ENCODE measurements at places on chromosomes 2 and 18. TPM values are rescaled to one million over a fixed set of nuclear protein-coding genes. Genes with fewer than 3 reads are reported as not detected.

- no peak for DNase-seq
These were observed 54.9 kb downstream of the SDC1 start for GRCh38 chr2:20169796-20170703.

The CCBE1 gene
- total RNA-seq = 3.0 TPM

The M1AP gene
- 0.19 TPM for total RNA-seq

The QPCT gene
- total RNA-seq = 3.2 TPM

GRCh38 chr2:222322236-222322635 lies 23.4 kb upstream of the PAX3 start:
- no peak for DNase-seq

DNA sequence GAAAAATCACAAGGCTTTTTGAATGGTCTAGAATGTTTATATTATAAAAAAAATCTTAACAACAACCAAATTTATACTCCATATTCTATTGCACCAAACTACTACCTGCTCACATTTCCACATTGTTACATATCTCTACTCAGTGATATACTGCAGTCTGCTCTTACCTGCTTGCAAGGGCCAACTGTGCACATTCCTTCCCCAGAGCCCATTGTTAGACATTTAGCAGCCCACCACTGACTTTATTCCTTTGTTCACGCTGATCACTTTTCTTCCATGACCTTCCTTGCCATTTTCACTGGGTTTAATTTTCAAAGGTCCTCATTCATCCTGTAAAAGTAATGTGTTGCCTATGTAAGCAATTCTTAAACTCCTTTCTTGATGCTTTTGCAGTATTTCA lies 109.7 kb upstream of the KCNJ3 start:
- DNase-seq = no peak

- no peak for DNase-seq
These were observed 52.3 kb downstream of the TCF7L1 start for GRCh38 chr2:85185431-85185940.

DNA sequence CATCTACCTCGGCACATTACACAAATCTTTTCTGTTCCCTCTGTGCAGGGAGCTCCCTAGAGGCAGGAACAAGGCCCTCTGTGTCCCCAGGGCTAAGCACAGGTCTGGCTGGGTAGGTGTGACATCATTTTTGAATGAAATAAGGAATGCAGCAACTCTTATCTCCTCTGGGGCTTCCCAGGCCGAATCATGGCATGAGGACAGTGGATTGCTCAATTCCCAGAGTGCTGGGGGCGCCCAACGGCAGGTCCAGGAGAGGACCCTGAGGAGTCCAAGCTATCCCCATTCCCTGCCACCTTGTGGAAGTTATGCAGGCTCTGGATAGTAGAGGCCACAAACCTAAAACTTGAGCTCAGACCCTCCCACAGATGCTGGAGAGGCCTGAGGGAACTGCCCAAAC lies 158.0 kb upstream of the RAB6C start:
- DNase-seq = no peak

DNA sequence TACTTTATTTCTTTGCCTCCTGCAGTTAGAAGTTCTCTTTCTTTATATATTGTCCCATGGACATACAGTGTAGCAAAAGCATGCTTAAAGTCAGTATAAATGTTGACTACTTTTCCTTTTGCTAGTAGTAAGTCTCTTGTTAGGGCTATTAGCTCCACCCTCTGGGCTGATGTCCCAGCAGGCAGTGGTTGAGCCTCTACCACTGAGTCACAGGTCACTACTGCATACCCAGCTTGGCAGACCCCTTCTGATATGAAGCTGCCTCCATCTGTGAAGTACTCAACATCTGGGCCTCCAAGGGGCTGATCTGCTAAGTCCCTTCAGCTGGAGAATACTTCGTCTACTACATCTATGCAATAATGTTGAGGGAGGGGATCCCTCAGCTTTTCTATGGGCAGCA lies 61.0 kb upstream of the SLC35G4 start:
- no peak for DNase-seq

The SCN2A gene
- total RNA-seq = 0.62 TPM

DNA sequence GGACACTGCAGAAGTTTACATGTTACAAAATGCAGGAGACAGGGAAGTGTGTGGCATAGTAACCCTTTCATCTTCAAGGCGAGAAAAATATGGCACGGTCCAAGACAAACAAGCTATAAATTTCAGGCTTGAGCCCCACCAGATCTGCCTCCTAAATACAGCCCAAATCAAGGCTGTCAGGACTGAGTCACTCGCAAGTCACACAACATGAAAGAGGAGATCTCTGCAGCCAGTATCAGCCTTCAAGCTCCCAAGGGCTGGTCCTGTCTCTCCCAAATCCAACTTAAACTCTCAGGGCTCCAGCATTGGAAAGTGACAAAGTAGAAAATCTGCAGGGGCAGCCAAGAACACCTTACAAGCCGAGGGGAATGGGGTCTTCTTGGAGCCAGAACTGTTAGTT lies 106.3 kb upstream of the GATA6 start:
- DNase-seq = no peak

The STAM2 gene
- total RNA-seq = 40.9 TPM

DNA sequence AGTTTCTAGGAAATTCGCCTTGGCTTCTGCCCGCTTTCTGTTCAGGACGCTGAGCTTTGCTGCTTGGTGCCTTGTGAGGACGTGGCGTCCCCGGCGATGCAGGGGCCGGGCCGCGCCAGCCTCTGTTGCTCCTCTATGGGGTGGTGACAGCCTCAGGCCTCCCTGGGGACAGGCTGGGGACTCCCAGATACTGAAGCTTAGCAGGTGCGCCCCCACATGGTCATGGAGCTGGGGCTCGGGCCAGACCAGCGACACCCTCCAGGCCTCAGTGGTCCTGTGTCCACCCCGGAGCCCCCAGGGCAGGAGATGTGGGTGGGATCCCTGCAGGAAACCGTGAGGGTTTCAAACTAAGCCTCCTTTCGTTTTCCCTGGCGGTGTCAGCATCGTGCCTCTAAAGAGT lies 29.2 kb downstream of the KCNG2 start:
- no peak for DNase-seq

- no peak for DNase-seq
These were observed 80.8 kb downstream of the TCF7L1 start for GRCh38 chr2:85213901-85214512.

The POTEJ gene
- not detected for total RNA-seq

DNA sequence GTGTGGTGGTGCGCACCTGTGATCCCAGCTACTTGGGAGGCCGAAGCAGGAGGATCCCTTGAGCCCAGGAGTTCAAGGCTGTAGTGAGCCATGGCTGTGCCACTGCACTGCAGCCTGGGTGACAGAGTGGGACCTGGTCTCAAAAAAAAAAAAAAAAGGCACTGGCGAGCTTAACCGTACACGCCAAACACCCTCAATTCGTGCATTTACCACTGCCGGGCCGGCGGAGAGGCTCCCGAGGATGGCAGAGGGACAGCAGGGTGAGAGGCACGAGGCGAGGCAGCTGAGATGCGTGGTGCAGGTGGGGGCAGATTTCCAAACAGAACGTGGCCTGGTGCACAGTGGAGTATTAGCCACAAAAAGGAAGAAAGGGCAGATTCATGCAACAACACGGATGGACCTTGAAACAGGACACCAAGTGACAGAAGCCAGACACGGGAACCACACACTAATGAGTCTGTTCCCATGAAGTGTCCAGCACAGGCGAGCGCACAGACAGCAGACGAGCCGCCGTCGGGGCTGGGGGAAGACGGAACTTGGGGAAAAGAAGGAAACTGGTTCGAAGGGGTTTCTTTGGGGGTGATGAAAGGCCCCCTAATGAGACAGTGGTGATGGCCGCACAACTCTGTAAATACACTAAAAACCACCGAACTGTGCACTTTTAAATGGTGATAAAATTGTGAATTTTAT lies 27.4 kb downstream of the SLC66A2 start:
- DNase-seq = peak; percentile 56

DNA sequence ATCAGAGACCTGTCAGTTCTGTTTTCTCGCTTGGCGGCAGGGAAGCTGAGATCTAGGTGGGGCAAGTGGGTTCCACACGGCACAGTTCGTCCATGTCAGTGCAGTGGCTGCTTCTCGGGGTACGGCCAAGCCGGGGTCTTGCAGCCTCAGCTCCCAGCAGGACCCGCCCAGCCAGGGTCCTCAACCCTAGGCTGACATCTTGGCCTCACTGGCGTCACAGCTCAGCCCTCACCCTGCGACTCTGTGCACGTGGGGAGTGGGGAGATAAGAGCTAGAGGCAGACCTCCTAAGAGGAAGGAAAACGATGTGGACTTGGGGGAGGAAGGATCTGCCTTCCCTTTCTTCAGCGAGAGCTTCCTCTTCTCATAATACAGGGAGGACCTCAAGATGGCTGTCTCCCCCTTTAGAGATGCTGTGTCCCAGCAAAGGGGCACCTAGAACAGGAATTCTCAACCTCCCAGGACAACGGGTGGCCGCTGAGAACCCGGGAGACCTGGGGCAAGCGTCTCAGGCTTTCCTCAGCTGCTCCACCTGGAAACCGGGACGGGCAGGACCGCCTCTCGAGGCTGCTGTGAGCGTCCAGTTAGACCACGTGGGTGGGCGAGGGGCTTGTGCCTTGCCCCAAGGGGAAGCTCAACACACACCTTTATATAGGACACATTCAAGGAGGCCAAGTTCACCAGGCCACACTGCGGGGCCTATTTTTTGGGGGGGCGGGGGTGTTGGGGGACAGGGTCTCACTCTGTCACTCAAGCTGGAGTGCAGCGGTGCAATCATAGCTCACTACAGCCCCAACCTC lies 23.5 kb upstream of the KLF11 start:
- peak; percentile 75 for DNase-seq

The SERPINB4 gene
- not detected for total RNA-seq

- peak; percentile 58 for DNase-seq
These were observed 9.1 kb downstream of the ALPP start for GRCh38 chr2:232387451-232388171.

GRCh38 chr2:26655611-26656195 lies 14.5 kb upstream of the CIB4 start:
- no peak for DNase-seq

DNA sequence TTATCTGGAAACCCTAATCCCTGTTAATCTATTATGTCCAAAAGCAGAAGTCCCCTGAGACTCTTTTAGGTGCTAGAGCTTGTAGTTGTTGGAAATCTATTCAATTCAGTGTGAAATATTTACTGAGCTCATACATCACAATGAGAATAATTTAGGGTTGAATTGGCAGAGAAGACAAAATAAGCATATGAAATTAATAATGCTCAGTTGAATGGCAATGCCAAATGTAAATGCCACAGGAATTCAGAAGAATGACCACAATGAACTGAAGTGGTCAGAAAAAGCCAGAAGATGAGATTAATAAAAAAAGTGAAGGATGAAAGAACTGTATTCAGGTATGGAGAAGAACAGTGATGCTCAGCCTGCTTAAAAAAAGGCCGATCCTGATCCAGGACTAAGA lies 8.0 kb upstream of the STAT4 start:
- no peak for DNase-seq

The ITM2C gene
- total RNA-seq = 54.7 TPM

GRCh38 chr2:99772591-99773331 lies 282.9 kb upstream of the REV1 start:
- DNase-seq = no peak

DNA sequence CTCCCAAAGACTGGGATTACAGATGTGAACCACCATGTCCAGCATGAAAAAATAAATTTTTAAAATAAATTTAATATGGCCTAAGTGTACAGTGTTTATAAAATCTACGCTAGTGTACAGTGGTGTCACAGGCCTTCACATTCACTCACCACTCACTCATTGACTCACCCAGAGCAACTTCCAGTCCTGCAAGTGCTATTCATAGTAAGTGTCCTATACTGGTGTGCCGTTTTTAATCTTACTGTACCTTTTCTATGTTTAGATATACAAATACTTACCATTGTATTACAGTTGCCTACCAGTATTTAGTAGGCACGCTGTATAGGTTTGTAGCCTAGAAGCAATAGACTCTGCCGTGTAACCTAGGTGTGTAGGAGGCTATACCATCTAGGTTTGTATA lies 291.6 kb upstream of the STON1 start:
- no peak for DNase-seq

DNA sequence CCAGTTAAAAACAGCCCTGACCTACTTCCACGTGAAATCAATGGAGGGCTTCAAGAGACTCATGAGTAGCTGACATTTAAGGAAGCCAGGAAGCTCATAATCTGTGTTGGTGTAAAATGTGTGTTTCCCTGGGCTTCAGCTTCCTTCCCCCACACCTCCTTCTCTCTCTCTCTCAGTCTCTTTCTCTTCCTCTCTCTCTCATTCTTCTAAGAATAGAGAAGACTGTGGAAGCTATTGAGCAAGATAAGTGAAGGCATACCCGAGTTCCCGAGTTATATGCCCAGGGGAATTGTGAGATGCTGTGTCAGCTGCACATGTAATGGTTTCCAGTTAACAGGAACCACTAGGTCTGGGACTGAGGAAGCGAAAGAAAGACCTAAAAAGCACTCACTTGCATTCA lies 199.4 kb downstream of the NYAP2 start:
- DNase-seq = no peak

The C2orf72 gene
- 0.24 TPM for total RNA-seq

The FBXO48 gene
- 1.3 TPM for total RNA-seq

The EMX1 gene
- not detected for total RNA-seq

The RAB10 gene
- total RNA-seq = 86.1 TPM

DNA sequence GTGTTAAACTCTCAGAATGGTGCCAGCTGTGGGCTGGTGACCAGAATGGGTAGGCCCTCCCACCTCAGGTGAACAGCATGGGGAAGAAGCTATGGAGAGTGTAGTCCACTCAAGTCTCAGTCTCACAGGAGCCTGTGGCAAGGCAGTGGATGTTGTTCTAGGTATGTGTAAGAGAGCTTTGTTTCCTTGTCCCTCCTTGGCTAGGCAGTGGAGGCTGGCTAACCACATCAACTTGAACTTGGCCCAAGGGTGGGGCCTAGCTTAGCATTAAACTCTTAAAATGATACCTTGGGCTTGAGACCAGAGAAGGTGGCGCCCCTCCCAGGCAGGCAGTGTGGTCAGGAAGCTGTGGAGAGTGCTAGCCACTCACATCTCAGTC lies 53.2 kb upstream of the SLC4A10 start:
- no peak for DNase-seq

The NTSR2 gene
- total RNA-seq = not detected

DNA sequence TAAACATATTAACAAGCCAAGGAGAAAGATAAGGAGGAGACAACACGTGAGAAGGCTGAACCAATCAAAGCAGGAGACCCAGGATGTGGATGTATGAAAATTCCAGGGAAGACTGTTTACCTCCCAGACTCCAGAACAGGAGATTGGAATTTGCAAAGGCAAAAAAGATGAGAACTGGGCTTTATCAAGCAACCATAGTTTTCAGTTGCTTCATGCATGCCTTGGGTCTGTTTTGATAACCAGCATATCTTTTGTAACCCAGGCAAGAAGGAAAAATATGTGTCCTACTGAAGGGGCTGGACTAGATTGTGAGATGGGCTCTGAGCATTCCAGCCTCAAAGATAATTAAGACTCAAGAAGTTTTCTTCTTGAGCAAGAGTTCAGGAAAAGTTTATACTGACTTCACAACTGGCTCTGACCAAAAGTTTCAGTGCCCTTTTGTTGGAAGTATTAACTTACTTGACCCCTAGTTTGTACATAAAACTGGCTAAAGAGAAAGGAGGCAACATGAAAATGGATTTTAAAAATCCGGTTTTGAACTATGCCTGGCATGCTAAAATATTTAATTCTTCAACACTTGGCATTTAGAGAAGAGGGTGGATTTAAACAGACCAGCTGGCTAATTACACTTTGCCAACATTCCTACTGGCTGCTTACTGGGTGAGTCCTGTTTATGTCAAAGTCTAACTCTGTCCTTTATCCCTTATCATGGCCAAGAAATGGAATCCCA lies 79.3 kb upstream of the CD28 start:
- no peak for DNase-seq

The SMAD4 gene
- 104 TPM for total RNA-seq

Measured in posterior vena cava (tissue), 2 donors.